ENCODE measurements at places on chromosomes 3 and 15.

DNA sequence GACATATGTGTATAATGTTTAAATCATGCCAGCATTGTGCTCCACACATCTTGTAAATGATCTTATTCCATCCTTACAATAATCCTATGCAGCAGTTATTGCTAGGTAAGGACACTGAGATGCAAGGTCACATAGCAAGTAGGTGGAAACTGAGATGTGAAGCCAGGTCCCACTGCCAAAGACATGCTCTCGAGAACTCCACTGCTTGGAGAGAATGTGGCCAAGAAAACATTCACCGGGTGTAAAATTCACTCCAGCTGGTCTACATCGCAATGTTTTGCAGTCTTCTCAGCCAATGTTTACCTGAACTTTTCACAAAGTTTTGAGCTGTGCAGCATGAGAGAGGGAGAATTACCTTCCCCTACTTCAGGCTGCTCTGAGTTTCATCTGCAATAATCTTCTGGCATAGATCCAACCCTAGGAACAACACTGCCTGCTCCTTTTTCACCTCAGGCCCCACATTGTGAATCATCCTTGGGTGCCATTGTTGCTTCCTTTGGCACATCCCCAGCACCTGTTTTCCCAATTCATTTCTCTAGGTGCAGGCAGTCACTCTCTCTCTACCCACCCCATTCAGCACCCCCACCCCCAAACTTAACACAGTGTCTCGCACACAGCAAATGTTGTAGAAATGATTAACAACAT is 53.5 kb upstream of the PRTG start:
- no peak for DNase-seq

GRCh38 chr3:149968216-149968615 is 2.5 kb downstream of the PFN2 start:
- no peak for DNase-seq

- DNase-seq: no peak
Measured at GRCh38 chr3:113185194-113185835, 26.0 kb upstream of the BOC start.

DNA sequence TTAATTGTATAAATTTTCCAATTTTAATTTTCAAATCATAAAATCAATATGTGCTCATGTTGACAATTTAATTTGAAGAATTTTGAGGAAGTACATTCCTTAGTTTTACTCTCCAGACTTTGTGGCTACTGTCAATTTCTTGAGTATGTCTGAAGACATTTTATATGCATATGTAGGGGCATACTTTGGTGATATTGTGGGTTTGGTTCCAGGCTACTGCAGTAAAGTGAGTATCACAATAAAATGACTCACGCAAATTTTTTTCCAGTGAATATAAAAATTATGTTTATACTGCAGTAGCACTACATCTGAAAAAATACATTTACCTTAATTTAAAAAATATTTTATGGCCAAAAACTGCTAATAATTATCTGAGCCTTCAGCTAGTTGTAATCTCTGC is 123.2 kb upstream of the PLCL2 start:
- DNase-seq: no peak

DNA sequence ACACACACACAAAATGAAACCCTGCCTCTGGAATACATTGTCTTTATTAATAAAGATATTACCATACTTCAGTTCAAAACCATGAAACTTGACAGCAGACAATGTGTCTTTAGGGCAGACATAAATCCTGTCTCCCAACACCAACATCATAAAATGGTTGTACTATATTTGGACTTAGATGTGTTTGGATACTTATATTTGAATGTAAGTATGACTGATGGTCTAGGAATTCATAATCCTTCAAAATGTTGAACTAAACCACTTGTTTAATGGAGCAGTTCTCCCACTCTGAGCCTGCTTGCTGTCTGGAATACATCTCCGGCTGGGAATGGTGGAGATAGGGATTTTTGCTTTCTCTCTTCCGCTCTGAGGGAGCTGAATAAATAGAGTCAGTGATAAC is 10.6 kb downstream of the FBN1 start:
- no peak for DNase-seq

DNA sequence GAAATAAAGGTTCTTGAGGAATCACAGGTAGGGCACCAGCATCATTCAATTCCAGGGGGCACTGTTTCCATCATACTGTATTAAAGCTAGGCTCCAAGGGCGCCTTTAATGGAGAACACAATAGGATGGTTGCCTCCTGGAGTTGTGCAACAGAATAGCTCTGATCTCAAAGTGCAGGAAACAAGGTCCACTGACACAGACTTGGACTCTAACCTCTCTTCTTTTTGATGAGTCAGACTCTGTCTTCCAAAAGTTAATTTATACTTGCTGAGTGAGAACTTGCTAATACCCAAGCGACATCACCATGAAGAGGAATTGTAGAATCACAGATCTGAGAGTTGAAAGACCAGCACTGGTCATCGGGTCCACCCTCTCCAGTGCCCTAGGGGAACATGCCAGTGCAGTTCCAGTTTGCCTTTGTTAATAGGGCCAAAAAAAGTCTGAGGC is 94.4 kb upstream of the PHLDB2 start:
- no peak for DNase-seq

GRCh38 chr3:41176596-41176995 is 22.7 kb upstream of the CTNNB1 start:
- DNase-seq: no peak

DNA sequence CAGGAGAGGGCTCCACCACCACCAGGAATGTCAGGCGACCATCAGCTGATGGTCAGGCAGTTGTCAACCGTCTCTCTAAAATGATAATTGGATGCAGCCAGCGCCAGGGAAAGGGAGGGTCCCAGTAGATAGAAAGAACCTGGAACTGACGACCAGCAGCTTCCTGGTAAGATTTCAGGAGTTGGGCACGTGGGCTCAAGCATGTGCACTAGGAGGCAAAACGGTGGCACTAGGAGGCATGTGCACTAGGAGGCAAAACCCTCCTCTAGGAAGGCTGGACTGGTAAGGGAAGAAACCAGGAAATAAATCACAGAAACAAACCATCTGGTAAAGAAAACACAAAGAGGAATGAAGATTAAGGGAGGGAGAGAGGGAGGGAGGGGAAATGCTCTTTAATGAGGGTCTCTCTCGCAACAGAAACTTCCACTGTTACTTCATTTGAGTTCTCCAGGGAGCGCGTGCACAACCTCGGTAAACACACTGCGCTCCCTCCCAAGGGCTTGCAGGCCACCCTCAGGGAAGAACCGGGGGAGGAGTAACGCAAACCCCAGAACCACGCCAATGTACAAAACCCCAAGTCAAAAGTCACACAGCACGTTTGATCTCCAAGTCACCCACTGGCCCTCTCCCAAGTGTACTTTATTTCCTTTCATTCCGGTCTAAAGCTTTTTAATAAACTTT is 116.7 kb downstream of the XXYLT1 start:
- no peak for DNase-seq

DNA sequence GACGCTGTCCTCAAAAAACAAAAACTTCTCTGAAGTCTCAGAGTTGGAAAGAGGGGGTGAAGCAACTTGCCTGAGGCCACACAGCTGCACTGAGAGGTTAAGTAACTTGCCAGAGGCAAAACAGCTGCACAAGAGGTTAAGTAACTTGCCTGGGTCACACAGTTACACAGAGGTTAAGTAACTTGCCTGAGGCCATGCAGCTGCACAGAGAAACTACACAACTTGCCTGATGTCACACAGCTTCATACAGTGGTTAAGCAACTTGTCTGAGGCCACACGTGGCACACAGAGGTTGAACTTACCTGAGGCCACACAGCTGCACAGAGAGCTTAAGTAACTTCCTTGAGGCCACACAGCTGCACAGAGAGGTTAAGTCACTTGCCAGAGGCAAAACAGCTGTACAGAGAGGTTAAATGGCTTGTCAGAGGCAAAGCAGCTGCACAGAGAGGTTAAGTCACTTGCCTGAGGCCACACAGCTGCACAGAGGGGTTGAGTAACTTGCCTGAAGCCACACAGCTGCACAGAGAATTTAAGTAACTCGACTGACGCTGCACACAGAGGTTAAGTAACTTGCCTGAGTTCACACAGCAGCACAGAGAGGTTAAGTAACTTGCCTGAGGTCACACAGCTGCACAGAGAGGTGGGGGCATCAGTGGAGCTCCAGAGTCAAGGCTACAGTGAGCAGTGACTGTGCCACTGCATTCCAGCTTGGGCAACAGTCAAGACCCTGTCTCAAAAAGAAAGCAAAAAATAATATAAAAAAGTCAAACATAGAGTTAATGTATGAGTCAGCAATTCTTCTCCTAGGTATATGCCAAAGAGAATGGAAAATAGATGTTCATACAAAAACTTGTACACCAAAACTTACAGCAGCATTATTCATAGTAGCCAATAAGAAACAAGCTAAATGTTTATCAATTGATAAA is 12.0 kb upstream of the ACAD9 start:
- DNase-seq: no peak

GRCh38 chr15:87826119-87826747 is 430.3 kb downstream of the NTRK3 start:
- no peak for DNase-seq
